ENCODE measurements at places on chromosomes 7 and 10.
A peak's percentile ranks its signal among the peaks of the same experiment; 100 is the strongest.

- peak; percentile 61 for DNase-seq
Observed at GRCh38 chr10:71974489-71975021, 10.4 kb downstream of the CHST3 start.

DNA sequence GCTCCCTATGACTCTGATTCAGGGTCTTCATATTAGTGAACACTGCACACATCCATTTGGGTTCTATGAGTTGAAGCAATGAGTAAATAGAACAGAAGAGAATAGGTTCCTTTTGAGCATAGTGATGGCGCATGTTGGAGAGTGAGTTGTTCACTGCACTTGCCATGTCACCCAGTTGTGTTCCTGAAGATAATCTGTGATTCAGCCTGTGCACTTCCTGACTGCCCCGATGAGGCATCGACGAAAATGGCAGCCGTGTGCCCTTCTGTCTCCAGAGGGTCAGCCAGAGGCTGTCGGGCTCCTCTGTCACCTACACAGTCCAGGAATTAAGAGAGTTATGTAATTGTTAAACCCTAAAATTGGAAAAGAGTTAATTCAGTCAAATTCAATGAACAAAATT lies 94.7 kb downstream of the GALNT11 start:
- no peak for DNase-seq

DNA sequence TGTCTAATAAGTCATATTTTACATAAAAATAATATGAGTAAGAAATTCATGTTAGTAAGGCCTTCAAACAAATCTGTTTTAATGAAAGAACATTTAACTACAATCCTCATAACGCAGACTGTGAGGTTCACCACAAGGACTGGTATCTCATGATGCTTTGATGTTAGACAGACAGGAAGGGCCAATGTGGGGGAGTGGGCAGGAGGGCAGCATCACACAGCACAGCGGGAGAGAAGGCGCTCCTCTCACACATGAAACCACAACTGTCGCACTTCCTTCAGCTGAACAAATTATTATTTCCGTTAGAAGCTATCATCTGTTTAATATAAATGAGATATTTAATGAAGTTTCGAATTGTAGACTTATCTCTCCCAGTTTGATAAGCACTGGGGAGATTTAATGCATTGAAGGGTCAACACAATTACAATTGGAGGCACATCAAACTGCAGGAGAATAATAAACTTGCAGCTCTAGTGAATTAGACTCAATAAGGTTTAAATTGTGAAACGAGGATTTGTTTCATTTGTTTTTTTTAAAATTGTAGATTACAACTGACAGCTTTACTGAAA lies 466.1 kb downstream of the PARD3 start:
- DNase-seq: no peak

DNA sequence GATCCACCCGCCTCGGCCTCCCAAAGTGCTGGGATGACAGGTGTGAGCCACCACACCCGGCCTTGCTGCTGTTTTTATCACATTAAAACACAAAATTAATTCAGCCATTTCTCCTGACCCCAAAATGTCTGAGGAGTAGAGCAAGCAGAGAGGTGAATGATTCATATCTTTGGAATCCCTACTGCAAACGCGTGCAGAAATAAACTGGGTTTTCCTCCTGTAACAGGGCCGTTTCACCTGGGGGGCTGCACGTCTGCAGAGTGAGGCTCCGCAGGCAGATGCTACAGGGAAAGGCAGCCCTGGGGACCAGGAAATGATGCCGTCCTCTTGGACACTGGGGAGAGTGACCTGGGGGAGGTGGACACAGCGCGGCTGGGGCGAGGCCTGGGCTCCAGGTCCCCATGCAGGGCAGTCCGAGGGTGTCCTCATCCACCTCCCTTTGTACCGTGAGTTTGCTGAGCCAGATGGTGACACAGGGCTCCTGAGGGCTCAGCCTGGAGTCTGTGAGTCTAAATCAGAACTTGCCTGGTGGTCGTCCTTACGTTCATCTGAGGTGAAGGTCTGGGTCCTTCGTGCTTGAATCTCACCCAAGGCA lies 41.9 kb downstream of the PDGFA start:
- DNase-seq: no peak

- DNase-seq: no peak
Observed at GRCh38 chr7:135286876-135287275, 53.2 kb downstream of the STRA8 start.

- no peak for DNase-seq
Observed at GRCh38 chr7:30244340-30244739, 40.1 kb upstream of the ZNRF2 start.

DNA sequence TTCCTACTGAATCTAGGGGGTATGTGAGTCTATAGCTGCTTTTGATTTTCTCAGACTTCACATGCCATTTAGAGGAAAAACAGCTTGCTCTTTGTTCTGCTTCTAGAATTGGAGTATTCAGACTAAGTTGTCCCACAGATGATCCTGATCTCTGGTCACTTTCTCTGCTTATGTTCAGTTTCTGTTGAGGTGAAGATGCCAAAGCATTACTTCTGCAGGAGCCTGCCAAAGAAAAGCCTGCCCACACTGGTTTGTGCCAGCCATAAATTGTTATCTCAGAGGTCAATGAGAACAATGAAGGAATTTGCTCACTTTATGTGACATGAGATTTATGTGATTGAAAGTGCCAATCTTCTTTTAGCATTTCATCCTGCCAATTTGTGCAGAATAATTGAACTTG lies 163.6 kb downstream of the CDK14 start:
- DNase-seq: no peak

DNA sequence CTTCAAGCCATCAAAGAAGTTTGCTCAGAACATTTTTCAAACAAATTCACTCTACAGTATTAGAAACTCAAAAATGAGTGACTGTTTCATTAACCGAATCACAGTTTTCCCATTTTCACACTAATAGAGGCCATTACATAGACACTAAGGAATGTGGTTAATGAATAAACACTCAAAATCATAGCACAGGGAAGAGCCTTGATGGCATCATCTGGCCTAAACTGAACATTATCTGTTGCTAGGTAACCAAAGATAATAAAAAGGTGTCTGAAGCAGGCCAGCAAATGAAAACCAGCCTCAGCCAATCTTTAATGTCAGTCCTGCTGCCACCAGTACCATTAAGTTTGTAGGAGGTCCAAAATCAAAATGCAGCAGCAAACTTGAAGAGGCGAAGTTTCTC lies 492.4 kb upstream of the STEAP1 start:
- DNase-seq: no peak

DNA sequence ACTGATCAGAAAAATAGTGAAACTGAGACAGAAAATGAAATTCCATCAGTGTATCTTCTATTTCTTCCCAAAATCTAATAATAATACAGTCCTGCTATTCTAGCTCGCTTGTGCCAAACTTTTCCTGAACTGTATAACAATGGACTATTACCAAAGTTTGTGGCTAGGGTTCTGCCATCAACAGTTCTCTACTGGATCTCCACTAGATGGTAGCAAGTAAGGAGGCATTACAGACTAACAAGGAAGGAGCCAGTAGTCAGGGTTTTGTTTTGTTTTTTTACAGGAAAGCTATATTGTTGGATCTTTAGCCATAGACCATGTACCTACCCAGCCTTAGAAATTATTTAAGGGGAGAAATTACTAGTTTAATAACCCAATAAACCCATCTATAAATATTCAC lies 10.8 kb downstream of the MTERF1 start:
- no peak for DNase-seq

DNA sequence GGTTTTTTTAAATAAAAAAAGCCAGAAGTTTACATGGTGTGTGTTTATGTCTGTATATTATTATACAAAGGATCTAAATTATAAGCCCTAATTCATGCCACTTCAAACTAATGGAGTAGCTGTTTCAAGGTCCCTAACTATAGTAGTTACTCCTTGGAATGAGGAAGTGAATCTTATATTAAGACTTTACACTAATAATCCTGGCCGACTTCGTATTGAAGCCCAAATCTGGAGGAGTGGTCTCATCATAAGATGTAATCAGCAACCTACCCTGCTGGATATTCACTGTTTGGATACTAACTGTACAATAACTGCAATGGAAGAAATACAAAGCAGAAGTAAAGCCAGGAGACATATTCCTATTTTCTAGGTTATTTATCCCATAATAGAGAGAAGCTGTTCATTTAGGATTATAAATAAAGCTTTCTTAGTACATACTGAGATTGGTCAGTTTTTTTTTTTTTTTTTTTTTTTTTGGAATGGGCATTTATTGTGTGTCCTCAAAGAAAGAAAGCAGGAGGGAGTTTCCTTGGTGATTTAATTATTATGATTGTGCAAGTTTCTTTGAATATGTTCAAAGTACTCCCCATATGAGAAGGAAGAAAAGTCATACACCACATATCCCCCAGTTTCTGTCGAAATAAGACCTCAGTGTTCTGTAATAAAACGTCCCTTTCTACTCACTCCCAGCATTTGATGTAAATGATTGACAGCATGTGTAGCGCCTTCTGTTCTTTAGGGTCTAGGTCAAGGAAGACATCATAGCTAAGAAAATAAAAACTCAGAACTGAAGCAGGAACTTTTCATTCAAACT lies 397.8 kb downstream of the EXOC4 start:
- DNase-seq: peak; percentile 86

DNA sequence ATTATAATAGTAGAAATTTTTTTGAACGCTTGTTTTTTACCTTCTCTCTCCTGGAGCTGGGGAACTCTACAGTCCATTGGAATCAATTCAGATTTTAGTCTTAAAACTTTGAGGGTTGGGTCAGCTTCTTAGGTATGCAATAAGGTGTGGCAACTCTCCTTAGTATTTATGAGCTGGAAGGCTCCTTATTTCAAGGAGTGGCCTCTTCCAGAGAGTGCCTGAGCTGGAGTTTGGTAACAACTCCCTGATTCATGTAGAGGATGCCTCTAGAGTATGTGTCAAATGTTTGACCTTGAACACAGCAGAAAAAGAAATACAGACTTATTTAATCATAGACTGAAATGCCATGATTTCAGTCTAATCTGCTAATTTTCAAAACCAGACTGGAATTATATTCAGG lies 11.1 kb downstream of the CDK14 start:
- no peak for DNase-seq

DNA sequence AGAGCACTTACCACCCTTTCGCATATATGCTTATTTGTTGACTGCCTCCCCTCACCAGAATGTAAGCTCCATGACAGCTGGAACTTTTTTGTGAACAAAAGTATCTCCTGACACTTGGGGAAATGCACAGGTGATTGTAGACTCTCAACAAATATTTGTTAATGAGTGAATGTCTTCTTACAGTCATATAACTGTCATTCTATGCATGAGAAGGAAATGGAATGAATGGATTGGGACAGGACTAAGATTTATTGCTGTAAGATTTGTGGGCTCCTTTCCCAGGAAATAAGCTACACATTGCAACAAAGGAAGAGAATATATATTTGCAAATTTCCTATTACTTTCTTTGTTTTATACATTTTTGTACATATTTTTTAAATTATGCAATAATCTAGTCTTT lies 48.5 kb downstream of the FEZF1 start:
- DNase-seq: no peak

DNA sequence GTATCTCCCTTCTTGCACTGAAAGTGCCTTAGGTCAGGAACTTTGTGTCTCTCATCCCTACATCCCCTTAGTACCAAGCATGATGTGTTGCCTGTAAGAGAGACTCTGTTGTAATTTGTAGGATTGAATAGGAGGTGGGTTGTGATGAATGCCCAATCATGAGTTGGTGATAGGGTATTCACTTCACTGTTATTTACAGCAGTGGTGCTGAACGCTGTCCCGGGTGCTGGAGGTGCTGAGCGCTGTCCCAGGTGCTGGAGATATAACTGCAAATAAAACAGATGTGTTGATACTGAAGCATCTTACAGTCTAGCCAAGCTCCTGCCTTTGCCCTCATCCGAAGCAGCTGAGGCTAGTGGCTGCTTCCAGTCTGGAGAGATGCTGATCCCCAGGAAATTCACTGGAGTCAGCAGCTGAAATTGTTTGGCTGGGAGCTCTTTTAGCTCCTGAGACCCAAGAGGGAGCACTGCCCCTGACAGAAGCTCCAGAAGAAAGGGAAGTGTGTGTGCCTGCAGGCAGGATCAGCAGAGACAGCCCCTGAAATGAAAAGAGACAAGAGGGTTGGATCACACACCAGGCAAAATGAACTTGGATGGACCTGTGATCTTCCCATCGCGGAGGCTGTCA lies 183.4 kb downstream of the SORCS3 start:
- DNase-seq: no peak
